ENCODE measurements at places on chromosomes 3 and 15. TPM values are rescaled to one million over a fixed set of nuclear protein-coding genes. Genes with fewer than 3 reads are reported as not detected.

The IQCF5 gene
- not detected for total RNA-seq

The SLC35G2 gene
- total RNA-seq: 14.3 TPM

The KLHL40 gene
- total RNA-seq: 67.1 TPM

The CCR5 gene
- not detected for total RNA-seq

The P2RY12 gene
- total RNA-seq: not detected

DNA sequence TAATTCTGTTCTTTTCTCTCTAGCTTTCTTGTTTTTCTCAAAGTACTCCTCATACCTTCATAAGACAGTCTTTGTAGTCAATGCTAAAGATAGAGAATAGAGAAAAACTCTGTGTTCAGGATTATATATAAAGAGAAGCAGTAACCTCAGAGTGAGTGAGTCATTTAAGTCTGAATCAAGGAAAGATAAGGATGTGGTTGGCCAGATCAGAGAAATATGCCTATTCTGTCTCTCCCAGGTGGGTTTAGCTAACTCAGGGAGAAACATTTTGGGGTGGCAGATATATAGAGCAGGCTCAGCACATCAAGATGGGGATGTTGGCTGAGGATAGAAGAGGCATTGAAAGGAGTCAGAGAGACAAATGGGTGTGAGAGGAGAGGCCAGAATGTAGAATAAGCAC is 31.4 kb downstream of the GTF2E1 start:
- DNase-seq: no peak

DNA sequence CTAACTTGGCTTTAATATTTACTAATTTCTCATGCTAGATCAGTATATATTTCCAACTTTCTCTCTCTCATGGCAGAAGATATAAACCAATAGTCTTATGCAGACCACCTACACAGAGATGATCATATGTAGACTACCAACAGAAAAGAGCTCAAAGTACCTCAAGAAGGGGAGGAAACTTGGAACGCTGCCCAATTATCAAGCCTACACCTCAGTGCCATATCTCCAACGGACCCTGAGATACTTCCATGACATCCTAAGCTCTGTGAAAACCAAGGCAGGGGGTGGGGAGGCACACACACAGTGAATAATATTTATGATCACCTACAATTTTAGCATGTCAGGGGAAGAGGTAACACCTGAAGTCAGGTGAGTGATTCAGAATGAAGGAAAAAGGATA is 100.6 kb downstream of the STAG1 start:
- DNase-seq: no peak

DNA sequence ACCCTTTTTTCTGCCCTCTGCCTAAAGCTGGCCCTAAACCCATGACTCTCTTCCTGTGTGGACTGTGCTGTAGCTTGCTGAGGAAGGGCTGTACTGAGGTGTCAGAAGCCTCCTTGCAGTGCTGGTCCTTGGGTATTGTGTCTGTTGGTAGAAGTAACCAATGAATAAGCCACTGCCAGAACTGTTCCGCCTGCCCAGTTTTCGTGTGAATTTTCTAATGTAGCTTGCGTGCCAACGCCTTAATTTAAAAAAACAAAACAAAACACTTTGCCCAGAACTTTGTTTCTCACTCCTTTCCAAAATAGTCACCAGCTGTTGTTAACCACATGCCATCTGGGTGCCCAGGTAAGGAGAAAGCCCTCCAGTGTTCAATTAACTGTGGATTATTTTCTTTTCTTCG is 101.9 kb downstream of the KLHL25 start:
- no peak for DNase-seq

All from myocyte (in vitro differentiated cells).